SW 1271 (cell line): ENCODE measurements at places on chromosomes 12 and 14.

GRCh38 chr12:94650143-94651056 is at the start of gene TMCC3:
Gene TMCC3, minus strand, starts transcription at chr12:94650557. Its CDS starts 127 bp downstream, at chr12:94650430.
- DNase-seq, result peak; percentile 47

- DNase-seq, result no peak
Observed at GRCh38 chr12:73053893-73054292, 781.7 kb downstream of the TRHDE start.

DNA sequence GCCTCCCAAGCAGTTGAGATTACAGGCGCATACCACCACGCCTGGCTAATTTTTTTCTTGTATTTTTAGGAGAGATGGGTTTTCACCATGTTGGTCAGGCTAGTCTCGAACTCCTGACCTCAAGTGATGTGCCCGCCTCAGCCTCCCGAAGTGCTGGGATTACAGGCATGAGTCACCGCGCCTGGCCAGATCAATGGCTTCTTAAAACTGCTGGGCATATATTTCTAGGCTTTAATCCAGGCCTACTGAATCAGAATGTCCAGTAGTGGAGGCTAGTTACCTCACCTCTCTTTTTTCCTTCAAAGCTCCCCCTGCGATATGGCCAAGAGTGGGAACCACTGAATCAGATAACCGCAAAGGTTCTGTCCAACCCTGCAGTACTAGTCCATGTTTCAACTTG is 17.1 kb downstream of the POU6F1 start:
- DNase-seq, result no peak

GRCh38 chr12:96534339-96534738 is 45.0 kb downstream of the CFAP54 start:
- no peak for DNase-seq

GRCh38 chr12:16421806-16422205 is 74.4 kb downstream of the MGST1 start:
- no peak for DNase-seq

DNA sequence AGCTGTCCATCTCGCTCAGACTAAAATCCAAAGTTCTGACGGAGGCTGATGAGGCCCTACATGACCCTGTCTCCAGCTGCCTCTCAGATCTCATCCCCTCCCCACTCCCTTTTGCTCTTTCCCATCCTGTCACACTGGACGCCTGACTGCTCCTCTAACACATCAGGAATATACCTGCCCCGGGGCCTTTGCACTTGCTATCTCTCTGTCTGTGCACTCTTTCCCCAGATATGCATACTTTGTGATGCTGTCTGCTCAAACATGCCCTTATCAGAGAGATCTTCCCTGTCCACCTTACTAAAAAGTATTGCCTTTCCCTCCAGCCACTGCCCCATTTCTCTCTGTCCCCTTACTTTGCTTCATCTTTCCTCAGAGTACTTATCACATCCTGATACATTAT is 238.8 kb downstream of the ANO2 start:
- no peak for DNase-seq

GRCh38 chr12:88413646-88414045 is 166.6 kb downstream of the KITLG start:
- DNase-seq, result no peak

DNA sequence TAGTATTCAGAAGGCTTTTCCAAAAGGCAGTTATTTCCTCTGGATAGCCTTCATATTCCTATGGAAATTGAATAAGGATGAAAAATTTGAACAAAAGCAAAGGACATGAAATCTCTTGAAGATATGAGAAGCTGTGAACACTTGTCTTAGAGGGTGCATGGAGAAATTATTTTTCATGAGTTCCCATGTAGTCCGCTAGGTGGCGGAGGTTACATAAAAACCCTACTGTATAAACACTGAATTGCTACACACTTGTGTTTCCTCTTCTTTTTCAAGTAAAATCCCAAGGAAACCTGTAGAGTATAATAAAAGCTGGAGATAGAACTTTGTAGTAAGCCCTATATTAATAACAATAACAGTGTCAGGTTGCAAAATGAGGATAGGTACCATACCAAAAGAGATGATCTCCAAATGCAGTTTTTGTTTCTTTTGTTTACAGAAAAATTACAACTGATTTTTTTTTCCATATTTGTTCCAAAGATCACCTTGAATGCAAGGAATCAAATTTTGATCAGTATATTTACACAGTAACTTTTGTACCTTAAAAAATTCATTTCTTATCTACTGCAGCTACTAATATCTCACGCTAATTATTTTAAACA is 37.8 kb upstream of the OR4E1 start:
- DNase-seq, result peak; percentile 63
